Stimulated activated CD8-positive, alpha-beta memory T cell treated with anti-CD3 and anti-CD28 coated beads, Interleukin-7, amount 100 ng/mL, for 1 hour (primary cell): ENCODE measurements at places on chromosomes 1 and 21.

GRCh38 chr21:45544449-45545235, 2.4 kb upstream of the SLC19A1 start:
- no peak for DNase-seq

DNA sequence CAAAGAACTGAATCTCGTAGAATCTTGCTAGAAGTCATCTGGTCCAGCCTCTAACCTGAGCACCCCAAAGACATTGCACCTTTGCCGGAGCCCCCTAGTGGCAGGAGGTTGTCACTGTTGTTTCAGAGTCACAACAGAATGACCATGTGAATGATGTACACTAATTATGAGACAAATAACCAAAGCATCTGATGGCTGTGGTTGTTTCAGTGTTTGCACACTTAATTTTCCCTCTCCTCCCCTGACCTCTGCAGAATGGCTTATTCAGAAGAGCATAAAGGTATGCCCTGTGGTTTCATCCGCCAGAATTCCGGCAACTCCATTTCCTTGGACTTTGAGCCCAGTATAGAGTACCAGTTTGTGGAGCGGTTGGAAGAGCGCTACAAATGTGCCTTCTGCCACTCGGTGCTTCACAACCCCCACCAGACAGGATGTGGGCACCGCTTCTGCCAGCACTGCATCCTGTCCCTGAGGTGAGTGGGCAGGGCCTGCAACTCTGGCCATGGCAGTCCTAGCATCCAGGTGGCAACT, 26.4 kb downstream of the TRAF5 start:
- DNase-seq = no peak

- DNase-seq = no peak
These were observed 29.4 kb upstream of the SLC26A9 start for GRCh38 chr1:205972491-205973168.

DNA sequence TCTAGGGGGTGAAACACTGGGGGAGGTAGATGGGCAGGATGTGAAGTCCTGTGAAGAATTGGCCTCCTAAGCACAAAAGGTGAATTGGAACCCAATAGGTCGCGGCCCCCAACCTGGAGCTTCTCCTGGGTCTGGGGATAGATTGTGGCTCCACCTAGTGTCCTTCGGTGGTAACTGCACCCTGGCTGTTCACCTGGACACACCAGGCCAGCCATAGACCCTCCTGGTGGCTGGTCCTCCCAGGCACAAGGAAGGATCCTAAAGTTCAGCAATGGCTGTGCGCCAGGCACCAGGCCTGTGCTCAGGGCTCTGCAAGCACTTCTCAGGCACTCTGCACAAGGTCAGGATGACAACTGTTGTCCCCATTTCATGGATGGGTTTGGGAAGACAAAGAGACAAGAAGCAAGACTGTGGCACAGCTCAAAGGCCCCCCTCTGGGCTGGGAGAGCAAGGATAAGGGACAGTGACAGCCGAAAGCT, 13.5 kb downstream of the ESPN start:
- DNase-seq = peak; percentile 36

DNA sequence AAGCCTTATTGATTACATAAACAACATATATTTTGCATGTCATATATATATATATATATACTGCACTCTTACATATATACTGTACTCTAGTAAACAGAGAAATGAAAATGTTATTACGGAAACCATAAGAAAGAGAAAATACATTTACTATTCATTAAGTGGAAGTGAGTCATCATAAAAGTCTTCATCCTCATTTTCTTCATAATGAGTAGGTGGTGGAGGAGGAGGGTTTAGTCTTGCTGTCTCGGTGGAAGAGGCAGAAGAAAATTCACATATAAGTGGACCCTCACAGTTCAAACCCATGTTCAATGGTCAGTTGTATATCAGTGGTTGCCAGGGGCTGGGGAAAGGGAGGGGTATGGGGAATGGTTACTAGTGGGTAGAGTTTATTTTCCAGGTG, 8.0 kb upstream of the IFNLR1 start:
- no peak for DNase-seq

GRCh38 chr21:41478319-41479177, 29.4 kb downstream of the TMPRSS2 start:
- no peak for DNase-seq

- no peak for DNase-seq
These were observed 347.4 kb downstream of the PDE4B start for GRCh38 chr1:66140072-66140471.

DNA sequence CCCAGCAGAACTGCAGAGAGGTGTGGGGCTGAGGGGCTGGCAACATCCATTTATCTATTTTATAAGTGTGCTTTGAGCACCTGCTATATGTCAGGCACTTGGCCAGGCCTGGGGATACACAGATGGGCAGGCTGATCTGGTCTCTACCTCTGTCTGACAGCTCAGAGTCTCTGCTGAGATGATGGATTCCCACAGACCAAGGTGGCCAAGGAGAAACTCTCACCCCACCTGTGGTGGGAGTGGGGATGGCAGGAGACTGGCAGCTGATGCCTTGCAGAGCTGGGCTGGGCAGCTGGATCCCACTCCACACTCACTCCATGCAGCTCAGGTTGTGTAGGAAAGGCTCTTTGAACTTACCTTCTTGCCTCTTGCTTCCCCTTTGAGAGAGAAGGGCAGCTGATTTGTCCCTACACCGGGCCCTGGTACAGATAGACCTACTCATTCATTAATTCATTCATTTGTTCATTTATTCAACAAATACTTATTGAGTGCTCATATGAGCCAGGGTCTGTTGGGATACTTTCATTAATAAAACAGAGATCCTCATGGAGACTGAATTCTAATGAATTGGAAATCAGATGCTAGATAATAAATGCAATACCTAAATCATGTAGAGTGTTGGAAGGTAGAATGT, 9.0 kb downstream of the ADORA1 start:
- DNase-seq = no peak

DNA sequence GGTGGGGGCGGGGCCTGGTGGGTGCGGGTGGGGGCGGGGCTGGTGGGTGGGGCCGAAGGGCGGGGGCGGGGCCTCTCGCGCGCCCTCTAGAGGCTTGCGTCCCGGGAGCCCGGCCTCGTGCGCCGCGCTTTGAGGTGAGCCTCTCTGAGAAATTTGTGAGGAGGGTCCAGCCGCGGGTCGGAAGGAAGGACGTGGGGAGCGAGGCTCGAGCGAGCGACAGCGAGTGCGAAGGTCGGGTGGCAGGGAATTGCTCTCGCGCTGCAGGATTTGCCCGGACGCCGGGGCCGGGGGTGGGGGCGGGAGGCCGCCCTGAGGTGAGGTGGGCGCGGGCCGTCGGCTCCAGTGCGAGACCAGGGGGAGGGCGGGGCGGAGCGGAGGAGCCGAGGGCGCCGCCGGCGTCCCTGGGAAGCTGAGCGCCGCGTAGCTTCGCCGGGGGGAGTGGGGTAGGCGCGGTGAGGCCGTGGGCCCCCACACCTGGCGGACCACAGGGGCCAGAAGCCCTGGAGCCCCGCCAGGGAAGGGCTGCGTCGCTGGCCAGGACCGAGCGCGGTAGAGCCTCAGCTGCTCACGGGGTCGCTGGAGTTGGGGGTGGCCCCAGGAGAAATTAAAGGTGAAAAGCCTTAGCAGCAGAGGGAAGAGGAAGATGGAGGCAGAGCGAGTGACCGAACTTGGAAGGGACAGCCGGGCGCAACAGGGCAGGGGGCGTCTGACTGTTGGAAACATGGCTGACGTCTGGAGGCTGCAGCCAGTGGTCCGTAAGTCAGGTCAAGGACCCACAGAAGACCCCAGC, 754 bp upstream of the LSS start:
- no peak for DNase-seq

DNA sequence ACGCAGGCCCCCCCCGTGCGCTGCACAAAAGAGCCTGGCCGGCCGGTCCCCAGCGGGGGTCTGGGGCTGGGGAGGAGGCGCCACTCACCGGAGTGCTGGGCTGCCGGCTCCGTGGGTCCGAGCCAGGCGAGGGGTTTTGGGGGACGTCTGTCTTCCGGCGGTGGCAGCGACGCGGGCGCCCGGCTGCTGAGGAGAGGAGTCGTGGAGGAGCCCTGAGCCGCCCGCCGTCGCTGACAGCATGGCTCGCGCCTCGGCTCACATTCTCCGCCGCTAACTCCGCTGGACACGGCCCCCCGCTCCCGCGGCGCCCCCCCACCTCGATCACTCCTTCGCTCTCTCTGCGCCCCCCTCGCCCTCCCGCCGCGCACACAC, 649 bp downstream of the AHDC1 start:
- no peak for DNase-seq

DNA sequence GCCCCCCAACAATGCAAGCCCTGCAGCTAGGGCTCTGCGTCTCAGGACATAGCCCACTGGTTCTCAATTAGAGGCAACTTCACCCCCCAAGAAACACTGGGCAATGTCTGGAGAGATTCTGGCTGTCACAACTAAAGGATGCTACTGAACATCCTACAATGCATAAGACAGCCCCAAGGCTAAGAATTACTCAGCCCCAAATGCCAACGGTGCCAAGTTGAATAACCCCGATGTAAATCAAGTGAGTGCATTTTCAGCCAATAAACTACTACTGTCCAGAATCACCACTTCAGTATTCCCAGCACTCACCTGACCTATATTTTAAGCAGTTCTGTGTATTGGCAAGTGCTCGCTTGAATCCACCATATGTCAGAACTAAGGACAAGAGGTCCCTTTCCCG, 6.9 kb downstream of the RIPK4 start:
- no peak for DNase-seq

DNA sequence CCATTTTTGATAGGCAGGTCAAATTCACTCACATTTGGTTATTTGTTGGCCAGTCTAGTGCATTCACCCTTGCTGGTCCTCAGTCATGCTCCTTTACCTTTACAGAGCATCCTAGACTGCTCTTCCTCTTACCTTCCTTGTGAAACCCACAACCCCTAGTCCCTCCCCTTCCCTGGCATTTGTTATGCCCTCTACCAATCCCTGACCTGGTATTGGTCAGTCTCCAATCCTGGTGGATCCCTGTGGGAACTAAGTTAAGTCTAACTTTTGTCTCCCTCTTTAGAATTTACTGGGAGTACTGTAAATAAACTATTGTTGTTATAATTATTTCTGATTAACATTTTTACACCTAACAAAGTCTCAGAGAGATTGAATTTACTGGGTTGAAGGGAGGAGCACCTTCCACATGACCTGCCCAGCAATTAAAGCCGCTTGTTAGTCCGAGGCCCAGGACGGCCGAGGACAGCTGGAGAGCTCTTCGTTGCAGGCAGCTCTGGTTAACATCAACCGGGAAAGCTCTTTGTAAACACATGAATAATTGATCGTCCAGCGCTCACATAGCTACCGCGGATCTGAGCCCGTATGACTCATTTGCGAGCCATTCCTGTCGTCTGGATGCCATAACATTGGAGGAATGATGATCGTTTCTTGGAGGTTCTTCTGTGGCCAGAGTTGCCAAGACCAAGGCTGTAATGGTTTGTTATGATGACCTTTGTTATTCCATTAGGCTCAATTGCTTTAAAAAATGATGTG, 31.9 kb downstream of the MTARC1 start:
- no peak for DNase-seq

DNA sequence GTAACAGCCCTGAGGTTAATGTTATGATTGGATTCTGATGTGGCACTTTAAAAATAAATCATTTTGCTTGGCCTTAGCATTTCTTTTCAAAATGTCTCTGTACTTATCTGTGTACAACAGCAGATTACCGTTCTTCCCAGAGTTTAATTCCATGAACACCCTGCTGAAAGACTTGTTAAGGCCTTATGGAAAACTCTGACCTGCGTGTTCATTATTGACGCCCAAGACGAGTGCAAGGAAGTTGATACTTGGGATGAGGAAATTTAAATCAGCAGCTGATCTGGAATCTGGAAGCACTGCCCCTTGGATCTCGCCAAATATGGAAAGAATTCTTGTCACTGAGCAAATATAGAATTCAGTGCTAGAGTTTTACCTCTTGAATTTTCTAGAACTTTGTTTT, 6.7 kb downstream of the ERG start:
- DNase-seq = no peak

DNA sequence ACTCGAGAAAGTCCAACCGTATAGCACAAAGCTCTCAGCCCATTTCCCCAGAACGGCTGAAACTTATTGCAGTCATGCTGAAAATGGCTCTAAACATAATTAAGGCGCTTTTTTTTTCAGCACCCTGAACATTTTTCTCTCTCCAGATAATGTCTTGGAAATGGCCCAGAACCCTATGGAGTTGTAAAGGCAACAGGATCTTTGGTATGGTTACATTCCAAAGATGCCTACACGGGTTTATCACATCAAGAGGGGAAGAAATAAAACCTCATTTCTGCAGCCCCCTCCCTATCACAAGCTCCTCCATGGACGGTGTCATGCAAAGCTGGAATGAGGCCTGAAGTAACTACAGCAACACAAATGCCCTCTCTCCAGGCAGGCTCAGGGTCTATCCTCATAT, 126.4 kb upstream of the GALNT2 start:
- DNase-seq = no peak

GRCh38 chr1:52973841-52974240, 46.8 kb downstream of the SCP2 start:
- DNase-seq = no peak

DNA sequence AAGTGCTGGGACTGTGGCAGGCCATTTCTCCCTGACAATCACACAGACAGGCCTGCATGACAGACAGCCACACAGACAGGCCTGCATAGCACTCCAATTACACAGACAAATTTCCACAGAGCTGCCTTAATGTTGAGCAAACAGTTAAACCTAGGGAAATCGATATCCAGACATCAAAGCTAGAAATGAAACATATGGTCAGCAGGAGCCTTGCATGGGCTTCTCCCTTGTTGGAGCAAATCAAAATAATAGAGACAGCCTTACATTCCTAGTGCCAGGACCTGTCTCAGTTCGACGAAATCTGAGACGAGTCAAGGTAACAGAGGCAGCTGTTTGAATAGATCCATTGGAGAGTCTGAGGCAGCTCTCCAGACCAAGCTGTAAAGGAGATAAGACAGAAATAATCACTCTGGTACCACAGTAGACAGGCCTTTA, 42.4 kb downstream of the OLFML3 start:
- no peak for DNase-seq

- DNase-seq = no peak
These were observed 28.0 kb downstream of the PTBP2 start for GRCh38 chr1:96749618-96750017.

- DNase-seq = no peak
These were observed 30.1 kb upstream of the SRP9 start for GRCh38 chr1:225747566-225747965.

- DNase-seq = no peak
These were observed 29.2 kb downstream of the EPHB2 start for GRCh38 chr1:22739648-22740385.

- no peak for DNase-seq
These were observed 3.1 kb downstream of the BCAR3 start for GRCh38 chr1:93678491-93678890.

GRCh38 chr1:156655151-156655903, 13.4 kb downstream of the BCAN start:
- no peak for DNase-seq

DNA sequence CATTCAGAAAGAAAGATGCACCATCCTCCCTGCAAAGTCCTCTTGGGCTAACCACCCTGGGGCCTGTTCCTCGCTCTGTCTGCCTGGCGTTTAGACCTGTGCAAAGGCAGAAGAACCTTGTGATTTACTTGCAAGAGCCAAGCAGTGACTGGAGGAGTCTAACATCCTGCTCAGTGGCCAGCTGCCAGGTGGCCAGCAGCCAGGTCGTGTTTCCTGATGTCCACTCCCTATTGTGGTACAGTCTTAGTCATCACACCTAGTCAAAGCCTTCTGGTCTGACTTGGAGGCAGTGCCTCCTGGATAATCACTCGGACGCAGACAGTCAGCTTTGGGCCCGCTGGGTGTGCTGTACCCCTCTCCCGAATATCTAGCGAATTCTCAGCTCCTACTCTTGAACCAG, 118.1 kb downstream of the PGBD5 start:
- DNase-seq = no peak
